ENCODE measurements at places on chromosomes 11 and 22. TPM values are rescaled to one million over a fixed set of nuclear protein-coding genes. Genes with fewer than 3 reads are reported as not detected.

Gene SCO2
- not detected for total RNA-seq

Gene CADM1
- total RNA-seq: 12.5 TPM

- no peaks in the 10 kb centered on the region for H3K4me1 ChIP-seq
- H3K4me3 ChIP-seq: no peak overlapping the region
- H3K36me3 ChIP-seq: no peaks in the 10 kb centered on the region
- H3K27me3 ChIP-seq: no peaks in the 10 kb centered on the region
- DNase-seq: no peak
- no peak overlapping the region for H3K27ac ChIP-seq
Observed at GRCh38 chr22:43228330-43228729, 41.4 kb upstream of the TTLL12 start.

Gene TMEM223
- total RNA-seq: 6.2 TPM

DNA sequence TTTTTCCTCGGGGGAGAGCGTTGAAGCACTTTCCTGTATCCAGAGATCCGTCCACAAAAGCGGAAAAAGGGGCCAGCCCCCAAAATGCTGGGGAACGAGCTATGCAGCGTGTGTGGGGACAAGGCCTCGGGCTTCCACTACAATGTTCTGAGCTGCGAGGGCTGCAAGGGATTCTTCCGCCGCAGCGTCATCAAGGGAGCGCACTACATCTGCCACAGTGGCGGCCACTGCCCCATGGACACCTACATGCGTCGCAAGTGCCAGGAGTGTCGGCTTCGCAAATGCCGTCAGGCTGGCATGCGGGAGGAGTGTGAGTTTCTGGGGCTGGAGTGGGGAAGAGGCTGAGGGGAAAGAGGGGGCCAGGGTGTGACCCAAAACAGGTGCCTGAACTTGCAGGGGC, 2.6 kb downstream of the NR1H3 start:
- no peak overlapping the region for H3K4me3 ChIP-seq
- no peaks in the 10 kb centered on the region for H3K36me3 ChIP-seq
- peaks cover 29% of the 10 kb centered on the region for H3K4me1 ChIP-seq

Gene JAML
- 4.9 TPM for total RNA-seq

- no peaks in the 10 kb centered on the region for H3K36me3 ChIP-seq
- no peaks in the 10 kb centered on the region for H3K27me3 ChIP-seq
- H3K4me3 ChIP-seq: no peak overlapping the region
- no peaks in the 10 kb centered on the region for H3K4me1 ChIP-seq
- H3K27ac ChIP-seq: no peak overlapping the region
- no peak for DNase-seq
Observed at GRCh38 chr22:23613193-23613972, 18.7 kb downstream of the DRICH1 start.

- no peaks in the 10 kb centered on the region for H3K36me3 ChIP-seq
- H3K27ac ChIP-seq: no peak overlapping the region
- no peak overlapping the region for H3K4me3 ChIP-seq
- no peaks in the 10 kb centered on the region for H3K27me3 ChIP-seq
- DNase-seq: no peak
- no peaks in the 10 kb centered on the region for H3K4me1 ChIP-seq
Observed at GRCh38 chr11:93929407-93929806, 79.0 kb upstream of the VSTM5 start.

Gene SPON1
- total RNA-seq: 9.3 TPM

GRCh38 chr11:71145988-71146824, 106.2 kb downstream of the SHANK2 start:
- H3K36me3 ChIP-seq: no peaks in the 10 kb centered on the region
- H3K4me1 ChIP-seq: peaks cover under 1% of the 10 kb centered on the region
- no peak for DNase-seq
- no peaks in the 10 kb centered on the region for H3K27me3 ChIP-seq
- no peak overlapping the region for H3K27ac ChIP-seq

GRCh38 chr11:72543849-72544542, 109.7 kb upstream of the CLPB start:
- H3K27me3 ChIP-seq: no peaks in the 10 kb centered on the region
- H3K27ac ChIP-seq: no peak overlapping the region
- no peaks in the 10 kb centered on the region for H3K36me3 ChIP-seq
- no peak overlapping the region for H3K4me3 ChIP-seq

Gene KRTAP5-10
- total RNA-seq: not detected

GRCh38 chr11:122491509-122491908, 164.0 kb upstream of the UBASH3B start:
- no peak overlapping the region for H3K4me3 ChIP-seq
- no peaks in the 10 kb centered on the region for H3K27me3 ChIP-seq
- no peaks in the 10 kb centered on the region for H3K4me1 ChIP-seq
- H3K36me3 ChIP-seq: no peaks in the 10 kb centered on the region
- H3K27ac ChIP-seq: no peak overlapping the region

DNA sequence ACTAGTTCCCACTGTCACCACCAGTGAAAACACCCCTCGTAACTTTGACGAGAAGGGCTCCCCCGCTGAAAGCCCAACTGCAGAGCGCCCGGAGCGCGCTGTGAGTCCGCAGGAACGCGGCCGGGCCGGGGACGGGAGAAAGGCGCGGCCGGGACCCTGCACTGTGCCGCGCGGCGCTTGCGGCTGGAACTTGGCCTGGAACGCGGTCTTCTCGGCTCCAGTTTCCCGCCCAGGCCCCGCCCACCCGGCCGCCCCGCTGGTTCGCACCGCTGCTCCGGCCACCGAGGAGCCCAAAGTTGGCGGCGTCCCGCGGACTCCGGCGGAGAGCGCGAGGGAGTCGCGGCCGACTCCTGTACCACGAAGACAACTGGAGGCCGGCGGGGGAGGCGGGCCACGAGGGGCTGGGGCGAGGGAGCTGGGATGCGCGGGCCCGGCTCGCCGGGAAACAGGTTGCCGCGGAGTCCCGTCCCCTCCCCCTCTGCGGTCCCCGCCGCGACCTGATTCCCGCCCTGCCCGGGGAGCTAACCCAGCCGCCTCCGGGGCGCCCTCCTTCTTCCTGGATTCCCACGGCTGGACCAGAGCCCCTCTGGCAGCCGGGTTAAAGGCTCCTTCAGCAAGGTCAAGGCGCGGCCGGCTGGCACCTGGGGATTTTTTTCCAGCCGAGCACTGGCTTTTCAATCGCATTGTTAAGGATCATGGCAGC, 3.4 kb downstream of the TENM4 start:
- H3K36me3 ChIP-seq: no peaks in the 10 kb centered on the region
- peak; percentile 71 for DNase-seq
- H3K27me3 ChIP-seq: peaks cover 48% of the 10 kb centered on the region
- H3K4me1 ChIP-seq: peaks cover 48% of the 10 kb centered on the region
- no peak overlapping the region for H3K27ac ChIP-seq

DNA sequence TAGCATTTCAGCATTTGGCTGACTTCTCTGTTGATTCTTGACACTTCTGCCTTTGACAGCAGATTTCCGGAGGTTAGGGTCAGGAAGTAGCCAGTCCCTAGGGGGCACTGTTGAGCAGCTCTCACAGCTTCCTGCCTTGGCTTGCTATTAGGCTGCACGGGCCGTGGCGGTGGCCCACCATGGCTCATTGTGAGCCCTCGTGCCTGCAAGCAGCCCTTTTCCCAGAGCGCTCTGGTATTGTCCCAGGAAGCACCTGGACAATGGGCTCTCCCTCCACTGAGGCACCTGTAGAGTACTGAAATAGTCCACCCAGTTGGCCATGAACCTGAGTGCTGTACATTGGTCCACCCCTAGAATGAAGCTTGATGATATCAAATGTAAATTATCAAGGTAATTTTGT, 100.2 kb upstream of the GAL start:
- H3K36me3 ChIP-seq: peaks cover 6% of the 10 kb centered on the region
- no peak overlapping the region for H3K27ac ChIP-seq
- peaks cover 14% of the 10 kb centered on the region for H3K4me1 ChIP-seq
- no peak overlapping the region for H3K4me3 ChIP-seq
- peak; percentile 68 for DNase-seq

Gene MS4A13
- not detected for total RNA-seq

- peaks cover 19% of the 10 kb centered on the region for H3K4me1 ChIP-seq
- H3K27me3 ChIP-seq: no peaks in the 10 kb centered on the region
- DNase-seq: peak; percentile 28
Observed at GRCh38 chr11:114316980-114317786, 21.0 kb downstream of the NNMT start.

DNA sequence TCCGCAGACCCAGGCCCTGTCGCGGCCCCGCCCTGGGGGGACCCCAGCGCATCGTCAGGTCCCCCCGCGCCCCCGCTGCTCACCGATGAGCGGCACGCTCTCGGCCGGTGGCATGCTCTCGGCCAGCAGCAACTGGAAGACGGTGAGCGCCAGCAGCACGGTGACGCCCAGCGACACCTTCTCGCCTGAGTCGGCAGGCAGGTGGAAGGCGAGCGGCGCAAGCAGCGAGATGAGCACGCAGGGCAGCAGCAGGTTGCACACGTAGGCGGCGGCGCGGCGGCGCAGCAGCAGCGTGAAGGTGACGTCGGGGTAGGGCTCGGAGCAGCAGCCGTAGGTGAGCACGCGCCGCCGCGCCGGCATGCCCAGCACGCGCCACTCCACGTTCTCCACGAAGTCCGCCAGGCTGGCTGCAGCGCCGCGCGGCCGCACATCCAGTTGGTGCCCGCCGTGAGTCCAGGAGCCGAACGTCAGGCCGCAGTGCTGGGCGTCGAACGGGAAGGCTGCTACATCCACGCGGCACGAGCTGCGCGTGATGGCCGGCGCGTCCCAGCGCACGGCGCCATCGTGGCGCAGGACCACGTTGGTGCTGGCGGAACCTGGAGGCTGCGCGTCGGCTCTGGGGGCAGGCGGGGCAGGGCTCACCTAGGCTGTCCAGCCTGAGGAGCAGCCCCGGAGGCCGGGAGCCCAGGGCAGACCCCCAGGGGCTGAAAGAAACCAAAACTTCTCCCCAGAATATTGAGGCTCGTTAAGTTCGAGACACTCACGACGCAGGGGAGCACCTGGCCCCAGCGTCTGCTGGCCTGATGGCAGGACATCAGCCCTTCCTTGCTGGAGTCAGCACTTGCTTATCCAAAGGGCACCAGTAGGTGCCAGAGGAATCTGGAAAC, 3.8 kb downstream of the CHRNA10 start:
- H3K4me1 ChIP-seq: no peaks in the 10 kb centered on the region
- no peak overlapping the region for H3K4me3 ChIP-seq
- no peaks in the 10 kb centered on the region for H3K36me3 ChIP-seq
- no peak for DNase-seq

Gene BTBD10
- 17.1 TPM for total RNA-seq

DNA sequence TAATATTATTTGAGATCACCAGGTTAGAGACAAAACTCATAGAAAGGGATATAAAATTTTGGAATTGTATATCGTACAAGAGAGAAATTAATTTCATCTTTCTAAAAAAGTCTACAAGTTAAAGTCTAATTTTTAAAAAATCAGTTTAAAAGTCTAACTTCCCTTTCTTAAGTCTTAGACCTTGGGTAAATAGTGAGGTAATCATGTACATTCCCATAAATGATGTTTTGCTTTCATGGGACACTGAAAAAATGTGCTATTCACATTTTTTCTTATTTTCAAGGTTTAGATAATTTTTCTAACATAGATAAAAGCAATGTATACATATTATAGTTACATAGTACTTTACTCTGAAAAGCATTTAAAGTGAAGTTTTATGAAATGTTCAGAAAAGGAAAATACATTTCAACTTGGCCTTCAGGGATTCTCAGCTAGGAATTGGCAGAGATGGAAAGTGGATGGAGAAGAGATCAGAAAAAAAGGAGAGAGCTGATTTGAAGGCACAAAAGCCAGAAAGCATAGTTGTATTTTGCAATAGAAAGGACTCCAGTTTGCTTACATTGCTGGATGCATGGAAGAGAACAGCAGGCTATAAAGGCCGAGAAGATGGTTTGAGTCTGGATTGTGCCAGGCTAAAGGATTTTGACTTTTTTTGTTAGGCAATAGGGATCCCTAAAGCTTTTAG, 194.0 kb downstream of the CASP12 start:
- H3K27ac ChIP-seq: no peak overlapping the region
- no peak overlapping the region for H3K4me3 ChIP-seq
- H3K27me3 ChIP-seq: no peaks in the 10 kb centered on the region
- no peak for DNase-seq

DNA sequence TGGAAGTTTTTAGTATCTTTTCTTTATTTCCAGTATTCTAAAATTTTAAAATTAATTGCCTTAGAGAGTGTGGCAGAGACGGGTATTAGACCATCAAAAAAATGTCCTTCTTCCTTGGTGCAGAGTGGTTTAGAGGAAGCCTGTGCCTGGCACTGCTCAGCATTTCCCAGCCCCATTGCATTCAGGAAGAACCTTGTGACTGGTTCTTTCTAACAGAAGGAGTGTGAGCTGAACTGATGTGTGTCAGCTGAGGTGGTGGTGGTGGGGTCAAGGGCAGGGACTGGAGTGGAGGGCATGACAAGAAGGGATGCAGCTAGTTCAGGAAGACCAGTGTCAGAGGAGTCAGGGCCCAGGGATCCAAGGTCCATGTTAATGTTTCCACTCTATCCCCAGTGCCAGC, 58.7 kb upstream of the FDX1 start:
- no peak for DNase-seq
- peaks cover 6% of the 10 kb centered on the region for H3K4me1 ChIP-seq
- H3K27me3 ChIP-seq: no peaks in the 10 kb centered on the region
- H3K4me3 ChIP-seq: no peak overlapping the region
- no peaks in the 10 kb centered on the region for H3K36me3 ChIP-seq

Gene CHST1
- 2.0 TPM for total RNA-seq

GRCh38 chr11:27514076-27514475, 7.5 kb upstream of the LIN7C start:
- no peaks in the 10 kb centered on the region for H3K4me1 ChIP-seq
- no peak for DNase-seq
- no peaks in the 10 kb centered on the region for H3K36me3 ChIP-seq

- no peak overlapping the region for H3K4me3 ChIP-seq
- no peak for DNase-seq
- H3K27me3 ChIP-seq: no peaks in the 10 kb centered on the region
Observed at GRCh38 chr11:121659811-121660210, 207.0 kb upstream of the SORL1-AS1 start.

Gene TBCEL
- 5.9 TPM for total RNA-seq
